ENCODE measurements at places on chromosomes 11 and 22. TPM values are rescaled to one million over a fixed set of nuclear protein-coding genes. Genes with fewer than 3 reads are reported as not detected.
A peak's percentile ranks its signal among the peaks of the same experiment; 100 is the strongest.

The LAYN gene
- 36.6 TPM for total RNA-seq

The SLC22A8 gene
- total RNA-seq = not detected

The DEUP1 gene
- not detected for total RNA-seq

The C11orf24 gene
- 37.9 TPM for total RNA-seq

The CXCR5 gene
- not detected for total RNA-seq

The PTDSS2 gene
- 34.7 TPM for total RNA-seq

The EXPH5 gene
- 1.9 TPM for total RNA-seq

The LRRC32 gene
- total RNA-seq = 214 TPM

GRCh38 chr11:119509282-119509841 lies 86.4 kb upstream of the THY1 start:
- H3K27me3 ChIP-seq = no peaks in the 10 kb centered on the region
- DNase-seq = no peak
- H3K4me1 ChIP-seq = no peaks in the 10 kb centered on the region
- no peaks in the 10 kb centered on the region for H3K36me3 ChIP-seq
- no peak overlapping the region for H3K27ac ChIP-seq

DNA sequence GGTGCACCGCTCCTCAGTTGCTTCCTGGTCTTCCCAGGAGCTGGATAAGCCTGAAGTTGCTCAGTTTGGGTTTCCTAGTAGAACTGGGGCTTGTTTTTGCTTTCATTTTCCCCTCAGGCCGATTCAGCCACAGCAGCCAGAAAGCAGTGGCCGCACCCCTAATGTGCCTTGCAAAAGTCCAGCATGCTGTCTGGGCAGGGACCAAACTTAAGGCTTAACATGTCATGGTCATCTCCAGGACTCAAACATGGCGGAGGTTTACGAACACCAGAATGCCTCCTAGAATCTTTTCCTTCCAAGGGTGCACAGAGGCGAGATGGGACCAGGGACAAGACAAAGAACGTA lies 2.5 kb downstream of the GNG3 start:
- H3K4me1 ChIP-seq = peaks cover 12% of the 10 kb centered on the region
- no peaks in the 10 kb centered on the region for H3K27me3 ChIP-seq
- peak overlapping the region; percentile 71 for H3K4me3 ChIP-seq
- no peak for DNase-seq

- no peaks in the 10 kb centered on the region for H3K27me3 ChIP-seq
- H3K27ac ChIP-seq = peak overlapping the region; percentile 71
- H3K4me1 ChIP-seq = peaks cover 46% of the 10 kb centered on the region
- no peaks in the 10 kb centered on the region for H3K36me3 ChIP-seq
- H3K4me3 ChIP-seq = no peak overlapping the region
These were observed 10.9 kb downstream of the MTMR2 start for GRCh38 chr11:95912902-95913560.

DNA sequence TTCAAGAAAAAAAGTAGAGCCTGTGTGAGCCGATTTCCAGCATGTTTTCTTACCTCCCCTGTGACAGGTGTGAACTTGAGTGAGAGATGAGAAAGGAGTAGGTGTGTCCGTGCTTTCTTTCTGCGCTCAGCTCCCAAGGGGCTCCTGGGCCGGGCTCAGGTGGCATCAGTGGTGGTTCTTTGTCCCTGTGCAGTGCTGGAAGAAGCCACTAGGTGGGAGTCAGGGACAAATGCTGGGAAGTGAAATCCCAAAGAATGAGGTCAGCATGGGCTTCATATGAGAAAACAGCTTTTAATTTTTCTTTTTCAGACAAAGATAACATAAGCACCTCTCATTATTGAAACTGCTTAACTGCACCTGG lies 57.8 kb downstream of the PPFIBP2 start:
- no peak for DNase-seq
- no peak overlapping the region for H3K4me3 ChIP-seq
- H3K4me1 ChIP-seq = peaks cover 24% of the 10 kb centered on the region
- peak overlapping the region; percentile 37 for H3K27ac ChIP-seq
- H3K27me3 ChIP-seq = no peaks in the 10 kb centered on the region

DNA sequence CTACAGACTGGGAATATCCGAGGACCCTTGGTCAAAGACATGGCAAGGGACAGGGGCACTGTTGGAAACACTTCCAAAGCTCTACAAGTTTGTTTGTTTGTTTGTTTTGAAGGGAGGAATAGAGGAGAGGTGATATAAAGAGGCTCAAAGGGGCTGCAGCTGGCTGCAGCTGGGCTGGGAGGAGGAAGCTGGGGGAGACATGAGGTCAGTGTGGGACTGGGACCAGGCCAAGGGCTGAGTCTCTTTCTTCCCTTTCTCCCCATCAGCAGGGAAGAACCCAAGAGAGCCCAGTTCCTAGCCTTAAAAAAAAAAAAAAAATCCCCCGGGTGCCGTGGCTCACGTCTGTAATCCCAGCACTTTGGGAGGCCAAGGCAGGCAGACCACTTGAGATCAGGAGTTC lies 5.0 kb downstream of the RHOG start:
- no peaks in the 10 kb centered on the region for H3K36me3 ChIP-seq
- H3K27me3 ChIP-seq = no peaks in the 10 kb centered on the region
- peaks cover 29% of the 10 kb centered on the region for H3K4me1 ChIP-seq
- no peak for DNase-seq
- no peak overlapping the region for H3K4me3 ChIP-seq

- no peak overlapping the region for H3K27ac ChIP-seq
- no peak for DNase-seq
- H3K27me3 ChIP-seq = no peaks in the 10 kb centered on the region
- H3K36me3 ChIP-seq = no peaks in the 10 kb centered on the region
These were observed 19.1 kb upstream of the LINC01488 start for GRCh38 chr11:69462106-69462951.

GRCh38 chr11:78284260-78284659 lies 95.5 kb downstream of the USP35 start:
- H3K36me3 ChIP-seq = peaks cover 11% of the 10 kb centered on the region
- no peaks in the 10 kb centered on the region for H3K27me3 ChIP-seq
- H3K27ac ChIP-seq = no peak overlapping the region
- H3K4me3 ChIP-seq = no peak overlapping the region
- DNase-seq = no peak

- H3K4me3 ChIP-seq = no peak overlapping the region
- H3K4me1 ChIP-seq = peaks cover 9% of the 10 kb centered on the region
- DNase-seq = no peak
- H3K36me3 ChIP-seq = no peaks in the 10 kb centered on the region
- H3K27me3 ChIP-seq = no peaks in the 10 kb centered on the region
- peak overlapping the region; percentile 57 for H3K27ac ChIP-seq
These were observed 131.9 kb downstream of the ADAMTS15 start for GRCh38 chr11:130580372-130580771.

- no peaks in the 10 kb centered on the region for H3K27me3 ChIP-seq
- DNase-seq = no peak
- no peaks in the 10 kb centered on the region for H3K4me1 ChIP-seq
- no peak overlapping the region for H3K4me3 ChIP-seq
- H3K27ac ChIP-seq = no peak overlapping the region
- no peaks in the 10 kb centered on the region for H3K36me3 ChIP-seq
These were observed 13.1 kb upstream of the UCP2 start for GRCh38 chr11:73995731-73996130.

GRCh38 chr11:5225480-5225871 lies 1.4 kb downstream of the HBB start:
- no peak overlapping the region for H3K4me3 ChIP-seq
- no peaks in the 10 kb centered on the region for H3K4me1 ChIP-seq
- H3K36me3 ChIP-seq = no peaks in the 10 kb centered on the region
- DNase-seq = no peak
- H3K27ac ChIP-seq = no peak overlapping the region
- no peaks in the 10 kb centered on the region for H3K27me3 ChIP-seq

All from thoracic aorta (tissue), 2 donors.